ENCODE measurements at places on chromosomes 5 and 9. TPM values are rescaled to one million over a fixed set of nuclear protein-coding genes. Genes with fewer than 3 reads are reported as not detected.

GRCh38 chr5:101142102-101142501, 239.0 kb upstream of the ST8SIA4 start:
- no peak for DNase-seq

- DNase-seq: no peak
Observed at GRCh38 chr9:132698989-132699388, 28.7 kb downstream of the GTF3C4 start.

Gene GABRP
- not detected for total RNA-seq

DNA sequence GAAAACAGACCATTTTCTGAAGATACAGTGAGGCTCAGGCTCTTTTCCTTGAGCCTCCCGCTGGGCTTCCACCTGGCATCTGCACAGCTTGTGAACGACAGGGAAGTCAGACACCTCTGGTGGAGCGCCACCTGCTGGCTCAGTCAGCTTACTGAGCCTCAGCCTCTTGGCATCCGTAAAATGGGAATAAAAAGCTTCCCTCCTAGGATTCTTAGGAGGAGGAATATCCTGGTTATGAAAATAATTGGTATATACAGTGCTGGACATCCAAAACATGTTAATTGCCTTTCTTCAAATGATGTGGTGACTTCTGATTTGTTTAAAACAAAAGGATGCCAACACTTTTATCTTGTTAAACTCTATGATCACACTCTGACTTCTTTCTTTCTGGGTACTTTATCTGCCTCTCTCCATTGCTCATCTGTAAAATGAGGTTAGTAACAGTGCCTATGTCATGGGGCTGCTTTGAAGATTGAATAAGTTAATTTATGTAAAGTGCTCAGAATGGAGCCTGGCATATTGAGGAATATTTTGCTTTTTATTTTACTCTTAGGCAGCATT, 67.5 kb downstream of the MAMDC2 start:
- DNase-seq: no peak

DNA sequence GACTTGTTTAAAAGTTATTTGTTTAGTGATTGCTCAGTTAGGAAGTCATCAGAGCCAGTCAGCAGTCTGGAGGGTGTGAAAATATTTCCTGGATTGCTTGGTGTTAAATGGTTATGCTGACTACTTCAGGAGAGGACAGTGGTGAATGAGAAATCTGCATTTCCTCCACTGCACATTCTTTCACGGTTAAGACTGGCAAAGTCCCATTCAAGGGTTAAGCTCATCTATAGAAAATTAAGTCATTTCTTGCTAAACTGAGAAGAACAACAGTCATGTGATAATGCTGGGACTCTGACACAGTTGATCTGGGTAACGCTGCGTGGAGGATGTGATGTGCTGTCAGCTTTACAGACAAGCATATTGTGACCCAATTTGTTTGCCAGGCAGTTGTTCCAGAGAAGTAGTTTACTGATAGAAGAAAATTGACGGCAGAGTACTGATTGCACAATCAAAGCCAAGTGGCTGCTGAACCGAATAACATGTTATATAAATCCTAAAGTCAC, 80.4 kb downstream of the GRAMD2B start:
- no peak for DNase-seq

Gene C5orf58
- under 0.01 TPM for total RNA-seq

Gene GFRA3
- total RNA-seq: 0.27 TPM

Gene BHMT2
- total RNA-seq: 0.27 TPM

DNA sequence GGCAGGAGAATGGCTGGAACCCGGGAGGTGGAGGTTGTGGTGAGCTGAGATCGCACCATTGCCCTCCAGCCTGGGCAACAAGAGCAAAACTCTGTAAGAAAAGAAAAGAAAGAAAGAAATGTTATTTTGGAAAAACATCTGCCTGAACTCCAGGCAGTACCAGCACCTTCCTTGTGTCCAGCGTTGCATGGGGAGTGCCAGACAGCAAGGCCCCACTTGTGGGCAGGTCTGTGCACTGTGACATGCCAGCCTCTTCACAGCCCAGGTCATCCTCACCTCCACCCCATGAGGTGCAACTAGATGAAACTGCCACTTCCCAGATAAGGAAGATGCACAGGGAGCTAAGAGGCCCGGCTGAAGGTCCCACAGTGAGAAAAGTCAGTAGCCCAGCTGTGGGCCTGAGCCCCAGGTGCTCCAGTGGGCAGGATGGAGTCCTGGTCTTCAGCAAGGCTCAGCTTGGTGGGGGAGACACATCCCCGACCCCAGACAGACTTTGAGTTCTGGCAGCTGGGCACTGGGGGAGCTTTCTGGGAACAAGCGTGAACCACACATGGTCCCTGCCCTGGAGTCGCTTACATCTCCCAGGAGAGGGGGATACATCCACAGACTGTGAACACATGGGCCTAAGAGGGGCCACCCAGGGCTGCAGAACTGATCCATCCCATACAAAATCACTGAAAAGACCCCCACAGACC, 146.9 kb upstream of the IER5L start:
- DNase-seq: no peak

GRCh38 chr5:127683008-127683407, 20.2 kb upstream of the CCDC192 start:
- DNase-seq: no peak

DNA sequence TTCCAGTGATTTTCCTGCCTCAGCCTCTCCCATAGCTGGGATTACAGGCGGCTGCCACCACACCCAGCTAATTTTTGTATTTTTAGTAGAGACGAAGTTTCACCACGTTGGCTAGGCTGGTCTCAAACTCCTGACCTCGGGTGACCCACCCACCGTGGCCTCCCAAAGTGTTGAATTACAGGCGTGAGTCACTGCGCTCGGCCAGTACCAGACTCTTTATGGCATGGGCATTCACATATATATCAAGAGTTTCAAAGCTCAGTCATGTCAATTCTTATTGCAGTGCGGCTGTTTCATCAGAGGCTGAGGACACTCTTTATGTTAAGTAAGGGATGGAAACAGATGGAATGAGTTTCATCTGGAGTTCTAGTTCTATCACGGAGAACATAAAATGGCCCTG, 315.2 kb upstream of the CDH6 start:
- DNase-seq: no peak

Gene GFI1B
- 72.4 TPM for total RNA-seq

GRCh38 chr9:114364134-114365041, 23.4 kb downstream of the AKNA start:
- no peak for DNase-seq

GRCh38 chr5:141343242-141343952, at the start of gene PCDHGA3:
PCDHGA3 (plus strand) TSS chr5:141343829; CDS start chr5:141344034, 205 bp downstream.
- DNase-seq: peak; percentile 52

DNA sequence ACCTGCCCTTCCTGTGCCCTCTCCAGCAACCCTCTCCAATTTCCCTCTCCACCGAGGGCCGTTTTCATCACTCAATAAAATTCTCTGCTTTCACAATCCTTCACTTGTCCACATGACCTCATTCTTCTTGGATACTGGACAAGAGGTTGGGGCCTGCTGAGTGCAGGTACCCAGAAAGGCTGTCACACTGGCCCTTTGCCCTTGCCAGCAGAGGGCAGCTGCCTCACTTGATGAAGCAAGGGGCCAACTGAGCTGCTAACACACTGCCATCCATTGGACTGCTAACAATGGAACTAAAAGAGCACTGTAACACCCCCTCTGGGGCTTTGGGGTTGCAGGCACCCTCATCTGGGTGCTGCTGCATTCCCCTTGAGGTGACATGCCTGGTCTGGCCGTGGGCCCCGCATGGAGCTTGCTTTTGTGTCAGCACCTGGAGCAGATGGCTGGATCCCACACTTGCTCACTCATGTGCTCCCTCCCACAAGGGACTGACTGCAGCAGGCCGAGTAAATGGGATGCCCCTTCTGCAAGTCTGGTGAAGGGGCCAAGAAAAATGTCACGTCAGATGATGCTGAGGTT, 308.1 kb upstream of the ADCY2 start:
- no peak for DNase-seq

Gene WDR38
- not detected for total RNA-seq

Gene FOXI1
- not detected for total RNA-seq

DNA sequence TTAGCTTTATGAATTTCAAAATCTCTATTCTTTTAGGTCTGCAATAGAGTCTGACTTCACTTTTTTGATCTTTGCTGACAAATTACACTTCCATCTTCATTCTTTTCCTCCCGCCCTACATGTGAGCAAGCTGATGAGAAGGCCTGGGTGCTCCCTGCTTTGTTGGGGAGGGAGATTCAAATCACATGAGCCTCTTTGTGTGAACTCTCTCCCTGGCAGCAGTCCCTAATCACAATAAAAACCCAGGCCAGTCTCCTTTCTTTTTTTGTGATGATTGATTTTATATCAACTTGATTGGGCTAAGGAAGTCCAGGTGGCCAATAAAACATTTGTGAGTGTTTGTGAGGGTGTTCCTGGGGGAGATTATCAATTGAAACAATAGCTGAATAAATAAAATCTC, 89.4 kb downstream of the PSAT1 start:
- DNase-seq: no peak

Measured in hematopoietic multipotent progenitor cell (in vitro differentiated cells).